NCI-H524 (cell line): ENCODE measurements at places on chromosomes 4 and X.

- no peak for DNase-seq
Measured at GRCh38 chr4:2060611-2061185, 1.6 kb downstream of the NAT8L start.

- no peak for DNase-seq
Measured at GRCh38 chrX:39645178-39645895, 452.4 kb downstream of the BCOR start.

GRCh38 chr4:48421101-48421500 lies 62.0 kb upstream of the SLC10A4 start:
- DNase-seq, result no peak

GRCh38 chr4:127425851-127426250 lies 206.9 kb upstream of the INTU start:
- no peak for DNase-seq

DNA sequence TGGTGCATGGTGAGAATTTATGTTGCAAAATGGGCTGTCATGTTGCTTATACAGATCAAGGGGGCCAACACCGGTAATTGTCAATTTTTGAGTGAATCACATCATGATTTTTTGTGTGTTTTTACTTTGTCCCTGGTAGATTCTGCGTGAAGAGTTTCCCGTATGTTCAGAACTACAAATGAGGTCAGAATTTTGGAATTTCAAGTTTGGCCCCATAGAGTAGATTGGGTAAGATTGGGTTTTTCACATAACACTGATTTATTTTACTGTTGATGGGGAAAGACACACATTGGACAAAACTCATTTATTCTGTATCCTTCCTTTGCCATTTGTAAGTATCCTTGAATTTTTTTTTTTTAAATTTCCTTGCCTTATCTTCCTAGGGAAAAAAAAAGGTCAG lies 158.5 kb upstream of the MXRA5 start:
- DNase-seq, result no peak
